ENCODE measurements at places on chromosomes 12 and 14.

DNA sequence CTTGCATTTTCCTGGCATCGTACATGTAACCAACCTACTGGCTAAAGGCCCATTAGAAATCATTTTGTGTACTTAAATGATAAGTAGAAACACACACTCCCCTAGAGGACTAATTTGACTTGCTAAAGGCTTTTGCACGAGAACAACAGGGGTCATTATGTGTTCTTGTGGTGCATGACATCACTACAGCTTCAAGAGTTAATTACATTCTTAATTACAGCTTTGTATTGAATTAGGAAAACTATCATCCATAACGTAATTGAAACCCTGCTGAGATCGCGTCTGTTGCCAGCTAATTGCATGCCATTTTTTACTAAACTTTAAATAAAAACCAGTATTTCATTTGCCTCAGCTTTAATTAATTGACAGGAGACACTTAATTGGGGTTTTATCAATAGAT lies 51.4 kb downstream of the TMEM132C start:
- peak; percentile 72 for DNase-seq

DNA sequence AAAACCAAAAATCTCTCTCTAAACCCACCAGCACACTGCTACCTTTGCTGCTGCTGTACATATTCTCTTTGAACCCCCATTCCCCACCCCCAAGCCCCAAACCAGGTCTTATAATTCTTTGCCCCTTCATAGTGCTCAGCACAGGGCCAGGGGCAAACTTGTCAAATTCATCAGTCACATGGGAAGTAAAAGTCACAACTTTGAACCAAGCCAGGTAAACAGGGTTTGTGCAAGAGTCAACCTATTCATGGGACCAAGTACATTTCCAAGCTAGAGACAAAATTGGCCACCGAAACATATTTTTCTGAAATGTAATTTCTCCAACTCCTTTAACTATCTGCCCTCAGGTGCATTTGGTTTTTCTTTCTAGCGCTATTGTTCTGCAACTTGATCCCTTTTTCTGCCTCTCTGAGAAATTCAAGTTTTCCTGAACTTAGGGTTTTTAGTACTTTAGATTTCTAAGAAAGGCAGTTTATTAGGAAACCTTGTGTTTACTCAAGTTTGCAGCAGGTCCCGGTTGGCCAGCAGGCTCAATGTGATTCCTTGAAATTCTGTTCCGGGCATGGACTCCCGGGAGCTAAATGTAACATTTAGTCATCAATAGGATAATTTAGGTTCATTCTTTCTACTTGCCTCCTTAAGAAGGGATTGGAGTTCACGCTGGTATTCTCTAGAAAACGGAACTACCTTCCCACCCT lies 230.5 kb downstream of the EFCAB11 start:
- no peak for DNase-seq

- no peak for DNase-seq
Observed at GRCh38 chr14:93006567-93007051, 83.7 kb downstream of the CHGA start.

DNA sequence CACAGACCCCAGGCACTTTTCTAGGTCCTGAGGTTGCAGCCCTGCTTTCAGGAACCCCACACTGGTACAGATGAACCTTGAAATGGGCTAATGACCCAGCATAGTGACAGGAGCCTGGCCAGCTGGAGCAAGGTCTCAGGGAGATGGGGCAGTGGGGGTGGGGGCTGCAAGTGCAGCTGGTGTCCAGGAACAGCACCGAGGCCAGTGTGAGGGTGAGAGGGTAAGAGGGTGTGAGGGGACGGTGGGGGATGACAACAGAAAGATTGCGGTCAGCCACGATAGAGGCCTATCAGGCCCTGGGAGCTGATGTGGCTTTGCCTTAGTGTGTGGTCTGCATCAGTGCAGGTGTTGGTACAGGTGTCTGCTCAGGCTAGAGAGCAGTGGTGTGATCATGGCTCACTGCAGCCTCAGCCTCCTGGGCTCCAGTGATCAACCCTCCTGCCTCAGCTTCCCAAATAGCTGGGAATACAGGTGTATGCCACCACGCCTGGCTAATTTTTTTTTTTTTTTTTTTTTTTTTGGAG lies 59.7 kb downstream of the EP400 start:
- DNase-seq, result no peak

- DNase-seq, result no peak
Observed at GRCh38 chr12:43407816-43408645, 144.0 kb downstream of the ADAMTS20 start.

DNA sequence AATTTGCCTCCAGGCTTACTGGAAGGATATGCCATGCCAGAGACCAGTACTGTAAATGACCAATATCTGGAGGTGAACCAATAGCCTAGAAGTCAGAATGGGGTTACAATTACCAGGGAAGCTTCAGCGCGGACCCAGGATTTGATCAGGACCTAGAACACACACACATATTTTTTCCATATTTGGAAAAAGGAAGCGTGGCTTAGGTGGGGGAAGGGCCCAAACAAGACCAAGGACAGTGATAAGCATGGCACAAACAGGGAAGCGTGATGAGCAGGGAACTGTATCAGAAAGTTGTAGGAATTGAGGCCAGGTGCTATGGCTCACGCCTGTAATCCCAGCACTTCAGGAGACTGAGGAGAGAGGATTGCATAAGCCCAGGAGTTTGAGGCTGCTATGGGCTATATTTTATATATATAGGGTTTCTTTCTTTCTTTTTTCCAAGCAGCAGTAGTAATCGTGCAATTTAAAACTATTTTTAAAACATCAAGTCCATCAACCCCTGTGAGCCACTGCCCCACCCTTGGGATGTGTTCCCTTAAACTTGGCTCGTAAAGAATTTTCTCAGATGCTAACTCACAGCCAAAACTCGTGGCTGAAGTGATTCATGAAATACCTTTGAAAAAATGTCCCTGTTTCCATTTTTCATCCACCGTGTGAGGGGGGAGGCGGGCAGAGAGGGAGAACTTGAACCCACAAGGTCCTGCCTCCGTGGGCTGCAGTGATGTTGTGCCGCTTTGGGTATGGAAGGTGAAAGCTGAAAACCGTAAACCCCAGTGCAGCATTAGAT lies 16.7 kb downstream of the HRK start:
- DNase-seq, result no peak

DNA sequence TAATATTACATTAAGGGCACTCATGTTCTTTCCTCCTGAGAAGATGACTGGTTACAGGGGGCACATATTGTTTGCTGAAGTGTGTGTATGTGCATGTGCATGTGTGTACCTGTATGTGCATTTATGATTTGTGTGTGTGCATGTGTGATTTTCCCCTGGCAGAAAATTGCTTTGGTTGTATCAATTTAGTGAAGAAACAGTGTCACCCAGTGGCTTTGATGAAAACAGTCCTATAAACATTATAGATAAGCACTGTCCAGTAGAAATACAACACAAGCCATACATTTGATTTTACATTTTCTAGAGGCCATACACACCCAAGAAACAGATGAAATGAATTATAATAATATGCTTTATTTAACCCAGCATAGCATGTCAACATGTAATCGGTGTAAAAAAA lies 8.6 kb downstream of the PDE3A start:
- DNase-seq, result peak; percentile 15

DNA sequence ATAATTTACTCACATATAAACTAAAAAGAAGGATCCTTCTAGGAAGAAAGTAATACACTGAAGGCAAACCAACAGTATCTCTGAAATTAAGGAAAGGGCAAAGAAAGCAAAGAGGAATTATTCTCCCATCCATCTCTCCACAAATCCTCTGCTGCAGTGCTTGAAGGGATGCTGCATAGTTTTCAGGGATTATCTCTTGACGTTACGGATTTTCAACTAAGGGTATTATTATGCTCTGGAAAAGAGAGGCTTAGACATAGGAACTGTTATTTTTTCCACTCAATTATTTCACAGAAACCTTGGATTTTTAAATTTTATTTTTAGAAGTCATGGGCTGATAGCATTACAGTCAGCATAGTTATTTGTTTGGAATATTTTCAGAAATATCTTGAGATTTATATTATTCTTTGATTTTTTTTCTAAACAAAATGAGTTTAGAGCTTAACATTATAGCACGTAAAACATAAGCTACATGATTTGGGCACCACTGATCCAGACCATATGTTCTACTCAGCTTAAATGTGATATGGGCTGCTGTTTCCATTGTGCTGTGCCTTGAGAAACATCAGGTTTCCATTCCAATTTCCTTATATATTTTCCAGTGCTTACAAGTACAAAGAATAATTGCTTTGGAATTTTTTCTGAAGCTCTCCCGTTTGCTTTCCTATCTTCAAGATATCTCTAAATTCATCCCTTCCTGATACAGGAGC lies 57.9 kb upstream of the DCN start:
- DNase-seq, result peak; percentile 74

- DNase-seq, result no peak
Observed at GRCh38 chr12:102685172-102685571, 204.8 kb upstream of the IGF1 start.

- DNase-seq, result no peak
Observed at GRCh38 chr14:95511687-95512086, 4.8 kb downstream of the SYNE3 start.

- no peak for DNase-seq
Observed at GRCh38 chr12:105013892-105014291, 27.8 kb downstream of the NOPCHAP1 start.

DNA sequence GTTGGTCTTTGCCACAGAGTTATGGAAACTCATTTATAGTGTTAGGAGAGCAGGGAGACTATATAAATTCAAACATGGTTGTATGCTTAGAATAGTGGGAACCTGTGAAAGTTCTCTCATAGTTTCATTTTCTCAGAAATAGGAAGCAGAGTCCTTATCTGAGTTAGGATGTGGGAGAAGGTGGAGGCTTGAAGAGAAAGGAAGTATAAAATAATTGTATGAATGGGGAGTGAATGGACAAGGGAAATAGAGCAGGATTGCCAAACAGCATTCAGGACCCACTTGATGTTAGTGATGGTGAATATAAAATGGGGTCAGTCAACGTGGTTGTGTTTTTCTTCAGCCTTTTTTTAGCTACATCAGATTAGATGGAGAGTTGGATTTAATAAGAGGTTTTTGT lies 34.0 kb upstream of the TPH2 start:
- no peak for DNase-seq

- DNase-seq, result no peak
Observed at GRCh38 chr12:80917651-80918050, 20.1 kb downstream of the LIN7A start.

DNA sequence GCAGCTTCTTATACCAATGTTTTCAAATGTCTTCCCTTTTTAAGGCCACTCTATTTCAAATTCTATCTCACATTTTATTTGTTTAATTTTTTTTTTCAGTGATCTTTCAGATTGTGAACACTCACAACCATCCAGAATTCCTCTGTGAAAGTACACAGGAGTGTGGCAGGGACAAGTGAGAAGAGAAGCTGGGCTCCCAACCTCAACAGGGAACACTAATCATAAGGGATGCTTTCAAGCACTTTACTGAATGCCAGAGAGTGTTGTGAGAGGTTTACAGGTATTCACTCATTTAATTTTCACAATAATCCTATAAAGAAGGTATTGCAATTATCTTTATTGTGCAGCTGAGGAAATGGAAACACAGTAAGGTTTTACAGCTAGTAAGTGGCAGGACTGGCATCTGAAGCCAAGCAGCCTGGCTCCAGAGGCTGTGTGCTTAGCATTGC lies 60.1 kb upstream of the PYGL start:
- DNase-seq, result no peak

GRCh38 chr12:106285982-106286381 lies 16.6 kb upstream of the TCP11L2 start:
- no peak for DNase-seq

GRCh38 chr14:60106339-60106738 lies 14.6 kb downstream of the PCNX4 start:
- DNase-seq, result no peak

- peak; percentile 20 for DNase-seq
Observed at GRCh38 chr14:50225067-50225973, 6.1 kb downstream of the SOS2 start.

DNA sequence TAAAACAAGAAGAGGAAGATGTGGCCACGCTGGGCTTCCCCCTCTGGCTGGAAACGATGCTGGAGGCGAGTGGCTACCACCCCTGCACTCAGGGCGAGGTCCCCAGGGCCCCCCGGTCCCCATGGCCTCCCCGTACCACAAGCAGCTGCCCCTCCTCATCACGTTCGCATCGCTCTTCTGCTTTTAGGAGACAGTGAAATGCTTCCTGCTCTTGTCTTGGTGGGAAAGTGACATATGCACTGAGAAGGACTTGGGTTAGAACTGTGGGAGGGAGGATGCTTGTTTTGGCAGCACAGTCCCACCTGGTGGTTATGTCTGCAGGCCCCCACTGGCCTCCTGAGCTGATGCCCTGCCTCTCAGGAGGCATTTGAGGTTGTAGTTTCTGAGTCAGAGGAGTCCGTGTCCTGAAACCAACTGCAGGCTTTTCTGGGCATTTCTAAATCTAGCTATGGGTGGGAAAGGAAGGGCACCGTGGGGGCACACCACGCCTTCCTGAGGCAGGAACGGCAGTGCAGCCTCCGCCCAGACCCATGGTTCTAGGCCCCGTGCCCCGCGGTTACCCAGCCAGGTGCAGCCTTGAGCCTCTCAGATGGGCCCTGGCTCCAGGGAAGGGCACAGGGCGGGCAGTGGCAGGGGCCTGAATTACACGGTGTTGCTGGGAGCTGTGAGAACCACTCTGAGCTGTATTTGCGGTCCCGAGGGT lies 139.3 kb downstream of the ADGRD1 start:
- DNase-seq, result no peak

DNA sequence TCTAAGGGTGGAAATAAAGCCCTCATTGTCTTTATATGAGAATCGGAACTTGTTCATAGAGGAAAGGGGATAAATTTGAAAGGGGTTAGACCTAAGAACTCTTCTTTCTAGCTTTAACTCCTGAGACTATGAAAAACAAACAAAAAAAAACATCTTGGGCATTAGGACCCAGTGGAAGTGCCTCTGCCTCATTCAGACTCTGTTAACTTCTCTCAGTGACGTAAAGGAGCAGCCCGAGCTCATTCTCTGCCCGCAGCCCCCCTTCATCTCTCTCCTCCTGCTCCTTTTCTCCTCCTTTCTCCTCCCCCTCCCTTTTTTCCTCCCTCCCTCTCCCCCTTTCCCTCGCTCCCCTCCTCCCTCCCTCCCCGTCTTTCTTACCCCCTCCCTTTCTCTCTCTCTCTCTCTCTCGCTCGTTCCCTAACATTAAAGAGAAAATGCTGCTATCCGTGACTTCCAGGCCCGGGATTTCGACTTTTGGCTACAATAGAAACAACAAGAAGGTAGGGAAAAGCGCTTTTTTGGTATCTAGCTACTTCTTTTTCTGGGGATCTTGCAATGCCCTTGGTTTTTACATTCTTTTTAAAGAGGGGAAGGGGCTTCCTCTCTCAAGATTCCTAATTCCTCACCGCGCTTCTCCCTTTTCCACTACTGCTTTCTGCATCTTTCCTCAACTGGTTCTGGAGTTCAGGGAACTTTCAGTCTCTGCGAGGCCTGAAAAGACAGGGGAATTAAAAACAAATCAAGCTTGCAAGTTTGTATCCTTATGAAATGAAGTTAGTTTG lies at the start of gene RBMS2:
Gene RBMS2, plus strand, starts transcription at position 231 of the 782 bp plus-strand sequence. Its CDS starts 204 bp downstream, at position 435.
- peak; percentile 97 for DNase-seq

- DNase-seq, result no peak
Observed at GRCh38 chr14:51901475-51902024, 41.1 kb downstream of the GNG2 start.

GRCh38 chr14:31828946-31829868 lies 247.9 kb upstream of the ARHGAP5 start:
- peak; percentile 48 for DNase-seq

Measured in skin of body (tissue), 3 donors.